ENCODE measurements at places on chromosomes 3 and 15.

GRCh38 chr3:44510000-44510368 is 32.5 kb upstream of the ZNF445 start:
- no peak for DNase-seq

GRCh38 chr3:48429317-48429959 is 448 bp downstream of the PLXNB1 start:
- DNase-seq: peak; percentile 71

- DNase-seq: no peak
Observed at GRCh38 chr15:71093054-71094024, 21.9 kb upstream of the THSD4 start.

DNA sequence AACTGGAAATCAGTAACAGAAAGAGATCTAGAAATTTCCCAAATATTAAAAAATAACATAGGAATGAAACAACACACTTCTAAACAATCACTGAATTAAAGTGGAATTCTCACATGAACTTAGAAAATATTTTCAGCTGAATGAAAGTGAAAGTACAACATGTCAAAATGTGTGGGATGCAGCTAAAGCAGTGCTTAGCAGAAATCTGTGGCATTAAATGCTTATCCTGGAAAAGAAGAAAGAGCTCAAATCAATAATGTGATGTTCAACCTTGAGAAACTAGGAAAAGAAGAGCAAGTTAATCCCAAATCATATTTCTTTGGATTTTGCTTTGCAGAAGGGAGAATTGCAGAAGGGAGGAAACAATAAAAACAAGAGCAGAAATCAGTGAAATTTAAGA is 98.2 kb upstream of the NR2E3 start:
- no peak for DNase-seq

- peak; percentile 61 for DNase-seq
Observed at GRCh38 chr15:28098766-28099554, at the start of gene OCA2. OCA2 (minus strand) TSS chr15:28099315; CDS start chr15:28081874, 17,441 bp downstream.

DNA sequence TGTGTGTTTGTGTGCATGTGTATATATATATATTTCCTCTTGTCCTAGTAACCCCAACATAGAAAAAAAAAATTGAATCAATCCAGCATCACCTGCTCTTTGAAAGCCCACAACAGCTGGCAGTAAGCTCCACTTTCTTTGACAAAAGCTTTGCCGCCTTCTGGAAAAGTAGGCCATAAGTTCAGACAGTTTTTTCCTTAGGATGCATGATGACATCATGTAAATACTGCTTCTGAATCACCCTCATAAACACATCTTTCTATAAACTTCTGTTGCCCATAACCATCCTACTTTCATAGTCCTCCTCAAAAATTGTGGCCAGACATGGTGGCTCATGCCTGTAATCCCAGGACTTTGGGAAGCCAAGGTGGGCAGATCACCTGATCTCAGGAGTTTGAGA is 67.4 kb downstream of the CSNK1G1 start:
- DNase-seq: no peak

DNA sequence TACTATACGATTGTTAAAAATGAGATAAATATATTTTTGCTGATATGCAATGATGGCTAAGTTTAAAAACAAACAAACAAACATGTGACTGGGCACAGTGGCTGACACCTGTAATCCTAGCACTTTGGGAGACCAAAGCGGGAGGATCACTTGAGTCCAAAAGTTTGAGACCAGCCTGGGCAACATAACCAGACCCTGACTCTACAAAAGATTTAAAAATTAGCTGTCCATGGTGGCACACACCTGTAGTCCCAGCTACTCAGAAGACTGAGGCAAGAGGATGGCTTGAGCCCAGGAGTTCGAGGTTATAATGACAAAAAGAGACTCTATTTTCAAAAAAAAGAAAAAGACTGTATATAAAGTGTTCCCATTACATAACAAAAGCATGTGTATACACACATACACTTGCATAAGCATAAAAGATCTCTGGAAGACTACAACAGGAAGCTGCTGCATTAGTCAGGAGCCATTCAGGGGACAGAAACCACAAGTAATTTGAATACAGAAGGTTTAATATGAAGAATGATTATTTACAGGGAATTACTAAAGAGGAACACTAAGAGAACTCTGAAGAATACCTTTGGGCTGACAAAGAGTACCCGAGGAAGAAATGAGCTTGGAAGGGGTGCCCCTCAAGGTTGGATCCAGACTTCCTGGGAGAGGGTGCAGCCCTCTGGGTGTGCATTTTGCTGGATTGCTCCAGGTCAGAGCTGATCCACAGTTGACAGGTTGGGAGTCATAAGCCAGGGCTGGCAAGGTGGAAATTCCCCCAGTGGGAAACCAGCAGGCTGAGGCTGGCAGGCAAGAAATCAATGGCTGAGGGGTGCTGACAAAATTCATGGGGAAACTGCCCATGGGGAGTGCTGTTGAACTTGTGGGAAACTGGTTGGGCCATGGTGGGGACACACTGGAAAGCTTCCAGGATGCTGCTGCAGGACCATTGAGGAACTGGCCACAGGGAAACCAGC is 9.3 kb upstream of the TM4SF18 start:
- DNase-seq: no peak

All from T-helper 17 cell (primary cell).